Stimulated activated CD8-positive, alpha-beta memory T cell treated with anti-CD3 and anti-CD28 coated beads, Interleukin-7, amount 100 ng/mL, for 24 hours (primary cell): ENCODE measurements at places on chromosomes 6 and 20.

DNA sequence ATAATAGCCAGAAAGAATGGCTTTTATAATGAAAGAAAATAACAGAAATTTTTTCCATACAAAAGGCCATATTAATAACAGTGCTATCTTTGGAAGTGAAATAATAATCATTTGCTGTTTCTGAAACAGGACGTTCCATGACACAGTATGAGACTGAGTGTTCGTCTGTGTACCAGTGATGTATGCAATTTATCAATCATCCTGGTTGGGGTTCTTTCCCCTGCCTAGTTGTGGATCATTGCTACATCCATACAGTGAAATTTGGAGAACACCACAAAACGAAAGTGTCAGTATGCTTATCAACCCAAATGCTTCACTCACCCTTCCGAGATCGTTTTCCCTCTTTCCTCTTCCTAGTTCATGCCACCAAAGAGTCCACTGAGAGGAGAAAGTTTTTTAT lies 151.4 kb upstream of the PRDM1 start:
- no peak for DNase-seq

DNA sequence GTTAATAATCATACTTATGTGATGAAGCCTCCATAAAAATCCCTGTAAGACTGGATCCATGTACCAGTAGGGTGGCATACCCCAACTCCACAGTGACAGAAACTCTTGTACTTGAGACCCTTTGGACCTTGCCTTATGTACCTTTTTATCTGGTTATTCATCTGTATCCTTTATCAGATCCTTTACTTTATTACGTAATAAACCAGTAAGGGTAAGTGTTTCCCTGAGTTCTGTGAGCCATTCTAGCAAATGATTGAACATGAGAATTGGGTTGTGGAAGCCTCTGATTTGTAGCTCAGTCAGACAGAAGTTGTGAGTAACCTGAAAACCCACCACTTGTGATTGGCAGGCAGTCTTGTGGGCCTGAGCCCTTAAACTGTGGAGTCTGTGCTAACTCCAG lies 229.7 kb downstream of the FOXA2 start:
- DNase-seq, result no peak

DNA sequence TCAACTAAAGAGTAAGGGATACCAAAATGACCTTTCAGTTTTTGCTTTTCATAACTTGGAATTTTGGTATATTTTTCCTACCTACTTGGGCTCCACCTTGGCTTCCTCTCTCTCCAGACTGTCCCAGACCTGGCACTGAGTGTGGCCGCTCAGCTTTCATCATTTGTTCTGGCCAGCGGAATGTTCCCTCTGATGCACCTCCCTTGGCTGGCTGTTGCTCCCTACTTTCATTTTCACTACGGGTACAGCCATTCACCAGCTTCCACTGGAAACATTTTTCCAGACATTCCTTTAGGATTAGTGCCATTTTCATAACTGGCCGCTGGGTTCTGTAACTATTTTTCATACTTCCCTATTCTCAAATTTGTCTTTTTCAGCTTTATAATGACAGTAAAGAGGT lies 487.4 kb downstream of the TENT5A start:
- no peak for DNase-seq

GRCh38 chr6:74578339-74578738 lies 627.5 kb downstream of the COL12A1 start:
- no peak for DNase-seq

DNA sequence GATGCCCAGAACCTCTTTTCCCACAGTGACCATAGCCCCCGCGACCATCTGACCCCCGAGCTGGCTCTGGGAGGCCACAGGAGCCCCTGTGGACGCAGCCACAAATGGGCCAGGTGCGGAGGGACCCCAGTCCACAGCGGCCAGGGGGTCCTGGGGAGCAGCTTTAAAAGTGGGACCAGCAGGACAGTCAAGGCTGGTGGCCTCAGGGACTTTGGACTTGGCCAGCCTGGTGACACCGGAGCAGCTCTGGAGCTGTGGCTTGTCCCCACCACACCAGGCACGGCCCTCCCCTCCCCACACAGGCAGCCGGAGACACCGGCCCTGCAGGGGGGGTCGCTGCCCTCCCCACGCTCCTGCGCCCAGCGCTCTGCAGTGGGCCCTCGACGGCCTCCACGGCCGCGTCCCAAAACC lies 3.5 kb downstream of the FNDC11 start:
- no peak for DNase-seq

- no peak for DNase-seq
Observed at GRCh38 chr6:27866357-27867050, 45.7 kb downstream of the OR2B2 start.

DNA sequence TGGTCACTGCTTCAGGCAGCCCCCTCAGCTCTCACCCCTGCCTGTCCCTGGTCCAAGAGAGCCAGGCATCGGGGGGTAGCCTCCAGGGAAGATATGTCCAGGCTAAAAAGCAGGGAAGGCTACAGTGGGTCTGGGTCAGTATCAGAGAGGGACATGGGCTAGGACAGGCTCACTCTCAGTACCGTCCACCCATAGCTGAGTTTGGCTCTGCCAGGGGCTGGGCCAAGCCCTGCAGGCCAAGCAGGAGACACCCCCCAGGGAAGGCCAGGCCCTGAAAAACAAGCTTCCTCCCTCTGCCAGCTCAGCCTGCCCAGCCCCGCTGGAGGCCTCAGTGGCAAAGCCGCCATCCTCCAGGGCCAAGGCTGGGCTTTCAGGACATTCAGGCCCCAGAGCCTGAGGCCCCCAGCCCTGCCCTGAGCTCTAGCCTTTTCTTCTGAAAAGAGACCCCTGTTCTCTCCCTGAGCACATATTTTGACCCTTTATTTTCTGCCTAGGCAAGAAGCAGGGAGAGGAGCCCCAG lies 28.6 kb upstream of the TGM2 start:
- DNase-seq, result no peak

- no peak for DNase-seq
Observed at GRCh38 chr20:51492167-51493092, 50.1 kb downstream of the NFATC2 start.

- no peak for DNase-seq
Observed at GRCh38 chr6:142883011-142883410, 62.0 kb downstream of the HIVEP2 start.

DNA sequence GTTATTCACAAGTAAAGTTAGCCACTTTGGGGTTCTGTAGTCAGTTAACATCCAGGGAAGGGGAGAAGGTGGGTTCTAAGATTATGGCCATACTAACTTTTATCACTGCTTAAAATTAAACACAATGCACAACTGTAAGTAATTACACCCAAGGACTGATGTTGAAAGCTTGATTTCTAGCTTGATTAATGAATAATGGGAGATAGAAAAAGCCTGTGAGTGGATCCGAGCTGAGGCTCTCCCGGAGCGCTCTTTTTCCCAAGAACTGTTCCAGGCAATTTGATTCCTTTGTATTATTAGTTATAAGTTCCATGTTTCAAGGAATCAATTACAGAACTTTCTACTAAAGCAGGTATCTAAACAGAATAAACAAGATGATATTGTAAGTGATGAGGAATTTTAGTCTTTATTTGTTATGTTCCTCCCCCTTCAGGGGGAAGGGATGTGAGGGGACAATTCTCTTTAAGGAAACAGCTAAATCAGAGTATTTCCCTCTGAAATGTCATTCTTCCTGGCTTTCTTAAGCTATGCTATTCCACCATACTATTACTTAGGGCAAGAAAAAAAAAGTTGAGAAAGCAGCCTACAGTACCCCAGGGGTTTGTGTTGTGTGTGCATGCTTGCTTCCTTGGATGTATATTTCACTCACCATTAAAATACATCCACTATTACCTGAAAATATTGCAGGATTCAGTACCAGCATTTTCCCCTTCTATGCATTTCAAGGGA lies 3.8 kb downstream of the TSHZ2 start:
- DNase-seq, result no peak

GRCh38 chr6:33696548-33697518 lies 14.7 kb downstream of the UQCC2 start:
- DNase-seq, result no peak

- no peak for DNase-seq
Observed at GRCh38 chr6:30494291-30494861, 5.1 kb downstream of the HLA-E start.

GRCh38 chr20:59402681-59403080 lies 102.3 kb downstream of the EDN3 start:
- no peak for DNase-seq

DNA sequence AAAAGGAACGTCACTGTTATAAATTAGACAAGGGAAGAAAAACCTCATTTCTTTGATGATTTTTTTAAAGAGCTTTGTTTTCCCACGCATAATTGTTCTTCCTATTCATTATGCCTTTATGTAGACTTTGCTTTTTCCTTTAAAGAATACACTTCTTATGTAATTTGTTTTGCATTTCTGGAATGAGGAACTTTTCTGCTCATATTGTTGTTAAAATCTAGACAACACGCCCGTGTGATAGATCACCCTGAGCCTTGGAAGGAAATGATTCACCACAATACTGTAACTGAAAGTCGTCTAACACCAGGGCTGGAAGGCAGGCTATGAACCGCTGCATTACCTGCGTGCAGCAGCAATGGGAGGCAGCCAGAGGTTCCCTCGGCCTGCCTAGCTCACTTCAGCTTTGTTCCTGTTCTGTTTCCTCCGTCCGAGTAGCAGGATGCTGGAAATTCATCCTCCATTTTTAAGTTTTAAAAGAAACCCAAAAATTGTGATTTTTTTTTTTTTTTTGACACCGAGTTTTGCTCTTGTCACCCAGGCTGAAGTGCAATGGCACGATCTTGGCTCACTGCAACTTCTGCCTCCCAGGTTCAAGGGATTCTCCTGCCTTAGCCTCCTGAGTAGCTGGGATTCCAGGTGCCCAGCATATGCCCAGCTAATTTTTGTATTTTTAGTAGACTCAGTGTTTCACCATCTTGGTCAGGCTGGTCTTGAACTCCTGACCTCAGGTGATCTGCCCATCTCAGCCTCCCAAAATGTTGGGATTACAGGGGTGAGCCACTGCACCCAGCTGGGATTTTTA lies 49.6 kb upstream of the ZNF217 start:
- DNase-seq, result no peak

- DNase-seq, result no peak
Observed at GRCh38 chr20:54980103-54980960, 504.9 kb downstream of the DOK5 start.

GRCh38 chr20:19498756-19499155 lies 259.3 kb upstream of the RIN2 start:
- no peak for DNase-seq

- DNase-seq, result no peak
Observed at GRCh38 chr6:11595903-11596302, 58.4 kb downstream of the TMEM170B start.

DNA sequence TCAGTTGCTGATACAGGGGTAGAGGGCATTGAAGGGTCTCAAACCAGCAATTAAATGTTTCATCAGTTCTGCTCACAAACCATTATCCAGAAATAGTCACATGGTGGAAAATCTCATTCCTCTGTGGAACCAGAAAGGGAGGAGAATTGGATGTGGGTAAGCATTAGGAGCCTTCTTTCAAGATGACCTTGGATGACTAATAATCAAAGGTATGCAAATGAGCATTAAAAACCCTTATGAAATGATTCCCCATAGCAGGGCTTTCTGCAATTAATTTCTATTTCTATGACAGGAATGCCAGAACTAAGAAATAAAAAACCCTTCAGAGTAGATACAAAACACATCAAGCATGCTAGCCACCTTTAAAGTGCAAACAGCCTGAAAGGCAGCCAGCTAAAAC lies 37.4 kb upstream of the HCRTR2 start:
- no peak for DNase-seq

DNA sequence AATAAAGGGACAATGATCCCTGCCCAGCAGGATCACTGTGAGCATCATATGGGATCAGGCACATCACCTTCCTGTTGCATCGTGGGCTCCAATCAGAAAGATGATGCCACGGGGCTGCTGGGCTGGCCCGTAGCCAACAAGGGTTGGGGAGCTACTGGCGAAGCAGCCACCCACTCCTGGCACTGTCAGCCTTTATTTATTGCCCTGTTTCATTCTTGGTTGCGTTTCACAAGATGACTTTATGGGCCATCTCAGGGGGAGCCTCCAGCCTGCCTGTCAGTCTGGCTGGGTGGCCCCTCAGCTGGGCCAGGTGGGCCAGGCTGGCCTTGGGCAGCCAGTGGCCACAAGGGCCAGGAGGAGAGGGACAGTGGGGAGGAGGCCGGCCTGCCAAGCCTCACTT lies 17.3 kb downstream of the VSTM2L start:
- DNase-seq, result no peak

- no peak for DNase-seq
Observed at GRCh38 chr6:42141603-42142117, 760 bp downstream of the C6orf132 start.

DNA sequence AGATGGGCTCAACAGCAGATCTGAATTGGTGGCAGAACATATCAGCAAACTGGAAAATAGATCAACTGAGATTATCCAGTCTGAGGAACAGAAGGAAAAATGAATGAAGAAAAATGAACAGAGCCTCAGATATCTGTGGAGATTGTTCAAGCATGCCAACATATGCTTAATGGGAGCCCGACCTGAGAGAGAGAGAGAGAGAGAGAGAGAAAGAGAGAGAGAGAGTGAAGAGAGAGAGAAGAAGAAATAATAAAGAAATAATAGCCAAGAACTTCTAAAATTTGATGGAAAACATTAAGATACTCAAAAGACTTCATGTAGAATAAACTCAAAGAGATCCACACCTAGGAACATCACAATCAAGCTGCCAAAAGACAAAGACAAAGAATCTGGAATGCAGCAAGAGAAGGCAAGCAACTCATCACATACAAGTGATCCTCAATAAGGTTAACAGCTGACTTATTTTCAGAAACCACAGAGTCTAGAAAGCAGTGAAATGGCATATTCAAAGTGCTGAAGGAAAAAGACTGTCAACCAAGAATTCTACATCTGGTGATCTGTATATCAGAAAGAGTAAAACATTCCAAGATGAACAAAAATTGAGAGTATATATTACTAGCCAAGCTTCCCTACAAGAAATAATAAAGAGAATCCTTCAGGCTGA lies 97.2 kb downstream of the MYLK4 start:
- DNase-seq, result no peak

- no peak for DNase-seq
Observed at GRCh38 chr6:152170313-152170701, 362.8 kb downstream of the ESR1 start.

GRCh38 chr6:74715355-74716085 lies 490.3 kb downstream of the COL12A1 start:
- no peak for DNase-seq
